ENCODE measurements at places on chromosomes 6 and 20. TPM values are rescaled to one million over a fixed set of nuclear protein-coding genes. Genes with fewer than 3 reads are reported as not detected.

BACH2 gene
- not detected for polyA plus RNA-seq

TRIM31 gene
- not detected for polyA plus RNA-seq

LY6G5C gene
- polyA plus RNA-seq: 5.1 TPM

GRIK2 gene
- 1.4 TPM for polyA plus RNA-seq

WFDC12 gene
- polyA plus RNA-seq: not detected

Data from GM23248 (cell line).